ENCODE measurements at places on chromosomes 1 and 21.

- no peak for DNase-seq
Observed at GRCh38 chr1:205948039-205948438, 4.8 kb upstream of the SLC26A9 start.

- DNase-seq: peak; percentile 7
Observed at GRCh38 chr1:69967245-69967766, 238.1 kb downstream of the LRRC40 start.

GRCh38 chr1:116943438-116943837 is 33.7 kb downstream of the PTGFRN start:
- no peak for DNase-seq

GRCh38 chr1:233281711-233282581 is 13.6 kb downstream of the PCNX2 start:
- DNase-seq: no peak

DNA sequence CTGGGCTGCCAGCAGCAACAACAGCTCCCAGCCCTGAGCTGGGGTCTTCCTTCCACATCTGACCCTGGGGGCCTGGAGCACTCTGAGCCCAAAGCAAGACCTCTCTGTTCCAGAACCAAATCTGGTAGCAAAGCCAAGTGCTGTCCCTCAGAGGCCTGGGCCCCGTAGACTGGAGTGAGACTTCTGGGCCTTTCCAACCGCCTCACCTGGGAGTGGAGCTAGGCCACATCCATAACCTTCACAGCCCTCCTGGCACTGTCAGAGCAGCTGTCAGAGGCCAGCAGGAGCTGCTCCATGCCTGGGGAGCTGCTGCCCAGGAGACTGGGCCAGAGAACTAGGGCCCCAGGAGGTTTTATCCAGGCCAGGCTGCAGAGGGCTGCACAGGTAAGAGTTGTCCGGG is 15.4 kb upstream of the SLC5A9 start:
- DNase-seq: no peak

GRCh38 chr21:45460611-45461368 is 55.8 kb downstream of the COL18A1 start:
- no peak for DNase-seq

DNA sequence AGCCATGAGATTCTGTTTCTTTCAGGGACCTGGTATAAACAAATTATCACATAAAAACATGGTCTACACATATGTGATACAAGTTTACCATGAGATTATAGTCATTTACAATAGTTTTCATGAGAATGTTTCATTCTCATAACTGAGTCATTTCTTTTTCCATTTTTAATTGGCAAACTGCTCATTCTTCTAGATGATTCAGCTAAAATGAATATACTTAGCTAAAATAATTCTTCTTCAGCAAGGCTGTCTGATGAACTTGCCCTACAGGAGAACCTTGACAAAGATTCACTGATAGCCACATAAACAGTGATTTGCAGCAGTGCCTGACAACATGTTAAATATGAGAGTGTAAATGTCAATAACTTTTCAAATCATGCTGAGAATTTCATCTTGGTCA is 253.2 kb downstream of the FMN2 start:
- no peak for DNase-seq

DNA sequence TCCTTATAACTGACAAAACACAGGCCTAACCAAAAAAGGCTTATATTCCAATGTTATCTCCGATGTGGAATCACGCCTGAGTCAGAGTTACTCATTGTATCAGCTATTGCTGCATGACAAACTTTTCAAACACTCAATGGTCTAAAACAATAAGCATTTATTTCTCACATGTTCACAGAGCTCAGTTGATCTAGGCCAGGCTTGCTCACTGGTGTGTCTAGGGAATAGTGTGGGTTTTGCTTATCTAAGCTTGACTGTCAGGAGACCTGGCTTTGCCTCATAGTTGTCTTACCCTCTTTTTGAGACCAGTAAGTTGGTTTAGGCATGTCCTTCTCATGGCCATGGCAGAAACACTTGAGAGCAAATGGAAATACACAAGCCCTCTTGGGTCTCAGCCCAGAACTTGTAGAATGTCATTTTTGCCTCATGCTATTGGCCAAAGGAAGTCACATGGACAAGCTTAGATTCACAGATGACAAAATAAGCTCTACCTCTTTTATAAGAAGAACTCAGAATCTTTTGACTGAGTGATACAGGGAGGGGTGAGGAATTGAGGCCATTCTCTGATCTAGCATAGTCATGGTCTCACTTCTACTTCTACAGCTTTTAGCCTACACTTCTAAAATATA is 130.8 kb downstream of the HMCN1 start:
- DNase-seq: no peak

- peak; percentile 63 for DNase-seq
Observed at GRCh38 chr1:62175568-62176179, 19.0 kb upstream of the L1TD1 start.

- no peak for DNase-seq
Observed at GRCh38 chr1:117682372-117682771, 76.5 kb downstream of the TENT5C start.

- no peak for DNase-seq
Observed at GRCh38 chr1:72530646-72531045, 248.3 kb upstream of the NEGR1 start.

GRCh38 chr21:45016031-45016405 is 58.4 kb upstream of the ADARB1 start:
- no peak for DNase-seq

DNA sequence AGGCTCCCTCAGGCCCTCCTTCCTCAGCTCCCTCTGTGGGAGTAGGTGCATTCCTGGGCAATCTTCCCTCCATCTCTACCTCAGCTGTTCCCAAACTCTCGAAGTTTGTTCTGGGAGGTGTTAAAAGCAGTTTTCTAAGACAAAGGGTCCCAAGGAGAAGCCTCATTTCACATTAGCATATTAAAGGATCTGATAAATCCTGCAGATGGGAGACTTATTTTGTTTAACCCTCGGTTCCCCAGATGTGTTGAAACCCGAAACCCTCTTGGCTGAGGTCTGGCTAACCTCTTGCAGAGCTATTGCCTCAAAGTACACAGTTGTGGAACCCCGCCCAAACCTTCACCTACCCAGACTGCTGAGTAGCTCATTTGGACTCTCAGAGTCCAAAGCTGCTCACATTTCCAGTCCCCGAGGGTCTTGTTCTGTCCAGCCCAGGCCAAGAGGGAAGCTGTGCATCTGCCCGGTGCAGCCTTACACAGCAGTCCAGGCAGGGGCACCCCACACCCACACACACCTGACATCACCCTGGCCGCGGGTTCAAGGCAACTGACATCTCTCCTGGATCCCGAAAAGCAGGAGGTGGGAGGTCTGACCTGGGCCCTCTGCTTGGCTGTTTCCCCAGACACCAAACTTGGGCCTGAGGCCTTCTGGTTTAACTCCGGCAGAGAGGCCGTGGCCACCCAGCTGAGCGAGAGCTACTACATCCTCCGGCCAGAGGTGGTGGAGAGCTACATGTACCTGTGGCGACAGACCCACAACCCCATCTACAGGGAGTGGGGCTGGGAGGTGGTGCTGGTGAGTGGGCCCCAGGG is 19.5 kb upstream of the SELENON start:
- DNase-seq: peak; percentile 55

DNA sequence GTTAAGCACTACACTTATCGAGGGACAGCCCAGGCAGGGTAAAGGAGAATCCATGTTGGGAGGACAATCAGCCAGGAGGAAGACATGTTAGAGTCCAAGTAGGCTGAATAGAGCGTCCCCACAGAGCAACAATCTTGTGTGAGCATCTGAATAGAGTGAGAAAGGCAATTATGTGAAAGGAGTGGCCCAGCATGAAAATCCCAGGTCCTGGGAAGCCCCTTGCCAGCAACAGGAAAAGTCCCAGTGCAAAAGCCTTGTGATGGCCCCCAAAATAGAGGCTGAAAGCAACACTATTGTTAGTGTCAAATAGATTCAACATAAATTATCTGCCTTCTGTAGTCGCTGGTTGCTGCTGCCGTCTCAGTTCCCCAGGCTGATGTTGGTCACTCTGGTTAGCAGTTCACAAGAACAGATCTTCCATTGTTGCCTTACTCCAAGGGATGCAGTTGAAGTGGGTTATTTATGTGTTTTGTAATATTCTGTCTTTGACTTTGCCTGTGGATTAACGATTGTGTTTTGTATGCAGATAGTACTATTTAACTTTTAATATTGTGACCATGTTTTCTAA is 12.1 kb upstream of the ABL2 start:
- DNase-seq: no peak

DNA sequence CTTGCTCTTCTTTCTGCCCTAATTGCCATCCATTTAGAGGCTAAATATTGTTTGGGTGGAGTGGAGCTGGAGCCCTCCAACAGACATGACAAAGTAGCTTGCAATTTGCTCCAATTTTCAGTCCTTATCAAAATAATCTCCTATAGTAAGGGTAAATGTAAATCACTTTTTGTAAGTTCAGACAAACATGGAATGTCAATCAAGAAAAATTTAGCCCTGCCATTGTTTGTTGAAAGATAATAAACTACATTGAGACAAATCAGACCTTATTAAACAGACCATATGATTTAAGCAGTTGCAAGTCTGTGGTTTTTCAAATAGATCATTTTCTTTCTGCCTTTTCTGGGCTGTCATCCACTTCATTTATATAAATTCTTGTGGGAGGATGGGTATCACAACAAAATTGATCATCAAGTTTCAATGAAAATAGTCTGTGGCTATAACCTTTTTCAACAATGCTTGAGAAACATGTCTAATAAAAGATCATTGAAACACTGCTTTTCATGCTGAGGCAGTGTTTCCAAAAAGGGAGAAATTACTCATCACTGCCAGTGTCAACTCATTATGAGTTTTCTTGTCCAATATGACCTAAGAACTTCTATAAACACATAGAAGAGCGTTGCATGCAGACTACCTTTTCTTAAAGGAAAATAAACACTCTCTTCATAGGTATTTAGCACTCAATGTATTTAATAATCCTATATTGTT is 1152.0 kb upstream of the B3GALT2 start:
- no peak for DNase-seq

- no peak for DNase-seq
Observed at GRCh38 chr1:53369034-53369750, 41.3 kb upstream of the LRP8 start.

DNA sequence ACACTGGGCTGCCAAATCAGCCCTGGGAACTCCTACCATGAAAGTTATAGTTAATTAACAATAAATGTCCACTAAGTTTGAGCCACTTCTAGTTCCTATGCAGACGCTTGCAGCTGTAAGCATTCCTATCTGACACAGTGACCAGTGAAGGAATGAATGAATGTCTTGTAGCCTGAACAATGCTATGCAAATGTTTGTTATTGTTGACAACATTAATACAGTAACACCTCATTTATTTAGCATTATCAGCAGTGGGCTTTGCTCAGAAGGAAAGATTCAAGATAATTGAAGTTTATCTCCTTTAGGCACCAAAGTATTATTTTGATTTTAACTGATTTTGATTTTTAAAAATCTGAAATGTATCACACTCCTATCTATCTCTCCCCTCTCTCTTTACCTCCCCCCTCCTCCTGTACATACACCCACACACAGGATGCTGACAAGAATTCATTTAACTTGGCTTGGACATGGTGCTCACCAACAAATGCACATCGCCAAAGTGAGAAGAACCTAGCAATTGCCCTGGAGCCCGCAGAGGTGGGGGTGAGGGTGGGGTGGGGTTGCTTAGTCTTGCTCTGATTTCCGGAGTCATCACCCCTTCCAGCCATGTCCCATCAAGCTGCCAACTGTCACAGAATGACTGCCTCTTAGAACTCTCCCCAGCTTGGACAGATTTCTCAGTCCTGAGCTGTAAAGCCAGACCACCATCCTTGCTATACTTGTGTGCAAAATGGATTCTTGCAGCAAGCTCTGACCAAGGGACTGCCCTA is 215.3 kb upstream of the CSF3R start:
- no peak for DNase-seq

DNA sequence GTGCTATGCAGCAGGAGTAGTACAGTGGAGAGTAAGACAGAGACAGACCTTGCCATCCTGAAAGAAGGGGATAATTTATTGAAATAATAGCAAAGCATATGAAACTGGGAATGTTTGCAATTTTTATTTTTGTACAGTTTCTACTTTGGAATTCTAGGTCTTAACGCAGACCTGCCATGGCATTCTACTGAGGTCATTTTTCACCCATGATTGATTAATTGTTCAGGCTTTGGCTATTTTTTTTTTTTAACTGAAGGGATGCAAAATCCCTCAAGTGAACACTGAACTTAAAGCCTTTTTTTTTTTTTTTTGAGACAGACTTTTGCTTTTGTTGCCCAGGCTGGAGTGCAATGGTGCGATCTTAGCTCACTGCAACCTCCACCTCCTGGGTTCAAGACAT is 27.1 kb downstream of the MTF2 start:
- no peak for DNase-seq

GRCh38 chr1:204341380-204341779 is 18.3 kb downstream of the PLEKHA6 start:
- DNase-seq: no peak

GRCh38 chr21:36608897-36609225 is 90.1 kb upstream of the SIM2 start:
- DNase-seq: no peak

- DNase-seq: no peak
Observed at GRCh38 chr1:26789931-26790330, 2.2 kb downstream of the PIGV start.

DNA sequence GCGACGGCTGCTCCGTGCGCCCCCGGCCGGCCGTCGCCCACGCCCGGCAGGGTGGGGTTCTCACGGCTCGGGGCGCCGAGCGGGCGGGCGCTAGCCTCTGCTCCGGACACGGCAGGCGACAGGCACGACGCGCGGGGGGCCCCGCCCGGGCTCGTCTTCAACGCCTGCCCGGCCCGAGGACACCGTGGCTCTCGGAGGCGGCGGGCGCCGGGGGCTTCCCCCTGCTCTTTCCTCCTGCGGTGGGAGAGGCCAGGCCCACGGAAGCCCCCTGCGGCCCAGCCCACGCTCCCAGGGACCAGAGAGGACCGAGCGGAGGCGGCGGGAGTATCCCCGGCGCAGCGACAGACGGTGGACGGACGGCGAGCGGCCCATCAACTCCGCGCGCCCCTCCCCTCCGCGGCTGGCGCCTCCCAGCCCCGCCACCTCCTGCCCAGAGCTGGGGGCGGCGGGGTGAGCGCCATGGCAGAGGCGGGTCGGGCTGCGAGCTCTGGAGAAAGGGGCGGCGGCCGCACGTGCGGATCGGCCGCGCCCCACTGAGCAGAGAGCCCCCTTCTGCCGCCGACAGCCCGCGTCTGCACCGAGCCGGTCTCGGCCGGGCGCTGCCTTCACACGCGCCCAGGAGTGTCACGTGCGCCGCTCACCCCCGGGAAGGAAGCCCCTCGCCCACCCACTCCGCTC is at the start of the genes SHE and TDRD10:
Gene SHE (minus strand): TSS at position 347 of the 678 bp plus-strand sequence. CDS start 386 bp downstream, outside the sequence.
Gene TDRD10 (plus strand): TSS at position 154 of the 678 bp plus-strand sequence. CDS start 4,685 bp downstream, outside the sequence.
- no peak for DNase-seq

DNA sequence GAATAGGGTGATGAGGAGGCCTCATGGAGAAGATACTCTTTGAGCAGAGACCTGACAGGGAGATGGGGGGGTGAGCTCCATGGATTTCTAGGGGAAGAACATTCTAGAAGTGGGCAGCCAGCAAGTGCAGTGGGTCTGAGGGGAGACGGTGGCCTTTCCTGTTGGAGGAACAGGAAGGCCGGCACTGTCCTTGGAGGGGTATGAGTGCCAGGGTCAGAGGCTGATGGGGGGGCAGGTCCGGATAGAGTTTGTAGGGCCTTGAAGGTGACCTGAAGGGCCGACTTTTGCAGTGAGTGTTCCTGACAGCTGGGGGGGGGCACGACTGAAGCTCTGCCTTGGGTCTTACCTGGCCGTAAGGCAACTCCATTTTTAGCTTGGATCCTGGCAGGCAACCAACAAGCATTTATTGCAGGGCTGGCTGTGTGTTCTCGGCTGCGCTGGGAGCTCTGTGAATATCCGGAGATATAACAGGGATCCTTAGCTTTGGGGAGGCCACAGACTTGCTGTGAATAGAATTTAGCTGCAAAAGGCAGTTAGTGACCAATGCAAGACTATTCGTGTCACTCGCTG is 130.6 kb downstream of the MRPS6 start:
- no peak for DNase-seq
